ENCODE measurements at places on chromosomes 12 and 14. TPM values are rescaled to one million over a fixed set of nuclear protein-coding genes. Genes with fewer than 3 reads are reported as not detected.

SERPINA6 gene
- not detected for total RNA-seq

KRT73 gene
- not detected for total RNA-seq

- no peak for DNase-seq
Measured at GRCh38 chr12:57224973-57225679, 4.4 kb upstream of the SHMT2 start.

DNA sequence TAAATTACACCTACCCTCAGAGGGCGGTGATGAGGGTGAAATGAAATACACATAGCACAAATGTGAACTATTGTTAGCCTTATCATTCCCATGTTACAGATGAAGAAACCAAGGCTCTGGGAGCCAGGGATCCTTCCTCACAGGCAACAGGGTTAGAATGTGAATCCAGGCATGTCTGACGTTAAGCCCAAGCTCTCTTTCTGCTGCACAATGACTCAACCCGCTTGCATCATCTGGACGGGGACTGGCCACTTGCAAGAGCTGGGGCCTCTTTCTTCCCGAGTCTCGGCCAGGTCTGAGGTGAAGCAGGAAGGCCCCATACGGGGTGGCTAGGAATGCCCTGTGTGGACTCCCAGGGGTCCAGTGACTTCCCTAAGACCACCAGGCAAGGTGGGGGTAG lies 105.2 kb downstream of the RBM19 start:
- peak; percentile 53 for DNase-seq

DNA sequence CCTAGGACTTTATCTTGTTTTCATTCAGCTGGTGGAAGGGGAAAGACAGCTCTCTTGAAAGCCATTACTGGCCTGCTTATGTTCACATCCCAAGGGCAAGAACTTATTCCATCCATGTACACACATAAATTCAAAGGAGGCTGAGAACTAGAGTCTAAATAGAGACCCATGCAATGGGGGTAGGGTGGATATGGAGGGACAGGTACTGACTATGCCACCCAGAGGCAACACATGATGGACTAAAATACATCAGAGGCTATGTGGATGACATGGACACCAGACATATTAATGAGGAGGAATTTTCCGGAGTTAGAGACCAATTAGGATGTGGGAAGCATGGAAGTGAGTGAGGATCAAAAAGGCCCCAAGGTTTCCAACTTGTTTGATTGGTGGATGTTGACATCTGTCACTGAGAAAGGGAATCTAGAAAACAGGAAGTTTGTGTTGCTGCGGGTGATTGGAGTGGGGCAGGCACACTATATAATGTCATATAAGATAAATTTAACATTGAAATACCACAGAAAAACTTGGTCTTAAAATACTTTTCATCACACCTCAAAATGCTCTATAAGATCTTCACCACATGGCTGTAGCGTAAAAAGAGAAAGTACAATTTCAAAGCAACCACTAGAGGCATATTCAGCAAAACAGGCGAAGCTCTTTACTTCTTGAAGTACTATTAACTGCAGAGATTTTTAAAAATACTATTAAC lies 130.4 kb downstream of the GRIP1 start:
- no peak for DNase-seq

- no peak for DNase-seq
Measured at GRCh38 chr12:113263431-113263963, 42.2 kb downstream of the TPCN1 start.

- no peak for DNase-seq
Measured at GRCh38 chr14:93921001-93921806, 5.9 kb upstream of the FAM181A start.

DNA sequence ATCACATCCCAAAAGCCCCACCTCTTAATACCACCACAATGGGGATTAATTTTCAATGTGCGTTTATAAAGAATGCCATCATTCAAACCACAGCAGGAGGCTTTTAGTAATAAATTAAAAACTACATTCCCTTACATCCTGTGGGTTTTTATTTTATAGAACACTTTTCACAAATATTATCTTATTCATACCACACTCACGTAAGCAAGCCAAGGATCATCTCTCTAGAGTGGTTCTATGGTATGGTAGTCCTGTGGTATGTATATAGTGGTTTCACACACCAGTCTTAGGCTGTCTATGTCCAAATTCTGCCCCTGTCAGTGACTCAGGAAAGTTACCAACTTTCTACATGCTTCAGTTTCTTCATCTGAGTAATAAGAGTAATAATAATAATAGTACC lies 100.2 kb downstream of the GALC start:
- DNase-seq, result no peak

GRCh38 chr12:110737532-110737931 lies 5.2 kb downstream of the PPP1CC start:
- no peak for DNase-seq

DNA sequence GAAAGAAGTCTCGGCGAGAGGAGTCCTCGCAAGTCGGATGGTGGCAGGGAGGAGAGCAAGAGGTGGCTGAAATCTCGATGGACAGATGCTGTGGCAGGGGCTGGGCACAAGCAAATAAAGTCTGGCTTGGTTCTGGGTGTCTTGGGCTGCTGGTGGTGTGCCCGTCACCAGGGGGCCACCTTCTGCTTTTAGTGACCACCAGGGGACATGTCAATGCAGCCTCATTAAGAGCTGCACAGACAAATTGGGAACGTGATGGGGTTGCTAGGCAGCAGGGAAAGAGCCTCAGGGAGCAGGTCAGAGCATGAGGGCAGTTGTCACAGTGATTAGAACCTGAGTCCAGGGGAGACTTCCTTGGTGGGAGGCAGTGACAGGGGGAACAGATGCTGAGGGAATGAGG lies 44.0 kb downstream of the LRRC74A start:
- DNase-seq, result no peak
